AG04450 (cell line): ENCODE measurements at places on chromosomes 5 and 9. TPM values are rescaled to one million over a fixed set of nuclear protein-coding genes. Genes with fewer than 3 reads are reported as not detected.

- DNase-seq: no peak
These were observed 104.4 kb downstream of the ACTL7B start for GRCh38 chr9:108751369-108751768.

- no peak for DNase-seq
These were observed 106.7 kb downstream of the SMIM15 start for GRCh38 chr5:61055434-61056006.

Gene EMB
- polyA plus RNA-seq: 0.83 and 0.89 TPM in 2 replicates

DNA sequence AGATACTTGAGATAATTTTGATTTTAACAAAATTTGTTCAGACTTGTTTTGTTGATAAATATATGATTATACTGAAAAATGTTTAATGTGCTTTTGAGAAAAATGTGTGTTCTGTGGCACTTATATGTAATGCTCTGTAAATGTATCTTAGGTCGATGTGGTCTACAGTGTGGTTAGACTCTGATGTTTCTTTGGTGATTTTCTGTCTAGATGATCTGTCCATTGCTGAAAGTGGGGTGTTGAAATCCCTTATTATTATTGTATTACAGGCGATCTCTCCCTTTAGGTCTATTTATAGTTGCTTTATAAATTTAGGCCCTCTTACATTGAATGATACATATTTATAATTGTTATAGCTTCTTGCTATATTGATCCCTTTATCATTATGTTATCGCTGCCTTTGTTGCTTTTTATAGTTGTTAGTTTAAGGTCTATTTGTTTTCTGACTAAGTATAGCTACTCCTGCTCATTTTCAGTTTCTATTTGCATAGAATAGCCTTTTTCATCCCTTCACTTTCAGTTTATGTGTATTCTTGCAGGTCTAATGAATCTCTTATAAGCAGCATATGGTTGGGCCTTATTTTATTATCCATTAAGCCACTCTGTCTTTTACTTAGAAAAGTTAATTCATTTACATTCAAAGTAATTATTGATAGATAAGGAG, 124.3 kb downstream of the MRPS30 start:
- DNase-seq: no peak

Gene HTR4
- polyA plus RNA-seq: not detected in 2 replicates

Gene HTR1A
- not detected in 2 replicates for polyA plus RNA-seq

Gene RAB24
- polyA plus RNA-seq: 35.4 and 38.8 TPM in 2 replicates

GRCh38 chr9:131335368-131335755, 45.8 kb downstream of the PLPP7 start:
- DNase-seq: no peak

- no peak for DNase-seq
These were observed 6.8 kb upstream of the CEL start for GRCh38 chr9:133054966-133055365.

Gene FOXD4L6
- not detected in 2 replicates for polyA plus RNA-seq

- no peak for DNase-seq
These were observed 37.2 kb downstream of the GPBP1 start for GRCh38 chr5:57211039-57211438.

Gene OMD
- not detected in 2 replicates for polyA plus RNA-seq

DNA sequence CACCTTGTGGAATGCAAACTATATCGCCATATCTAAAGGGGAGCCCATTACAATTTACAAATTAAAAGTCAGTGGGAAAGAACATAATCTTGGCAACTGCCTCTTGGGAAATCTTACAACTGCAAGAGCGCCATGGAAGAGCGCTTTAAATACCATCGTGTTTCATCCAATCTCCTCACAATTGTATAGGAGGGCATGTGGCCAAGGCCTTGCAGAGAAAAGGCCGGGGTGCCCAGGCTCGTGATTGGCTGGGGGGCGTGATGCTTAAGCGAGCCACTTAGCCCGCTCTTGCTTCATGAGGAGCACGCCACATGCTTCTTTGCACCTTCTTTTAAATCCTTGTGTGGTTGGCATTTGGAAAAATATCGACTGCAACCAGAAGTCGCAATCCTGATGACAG, 69.8 kb upstream of the NFIB start:
- DNase-seq: no peak

- DNase-seq: no peak
These were observed 96.0 kb downstream of the LIX1 start for GRCh38 chr5:97046270-97046982.

Gene PDLIM4
- 43.4 and 64.2 TPM in 2 replicates for polyA plus RNA-seq

GRCh38 chr5:99004960-99005359, 76.2 kb upstream of the CHD1 start:
- no peak for DNase-seq

Gene ACOT12
- polyA plus RNA-seq: 0.56 and 0.58 TPM in 2 replicates

- DNase-seq: no peak
These were observed 60.5 kb downstream of the PCSK5 start for GRCh38 chr9:75950998-75951397.

DNA sequence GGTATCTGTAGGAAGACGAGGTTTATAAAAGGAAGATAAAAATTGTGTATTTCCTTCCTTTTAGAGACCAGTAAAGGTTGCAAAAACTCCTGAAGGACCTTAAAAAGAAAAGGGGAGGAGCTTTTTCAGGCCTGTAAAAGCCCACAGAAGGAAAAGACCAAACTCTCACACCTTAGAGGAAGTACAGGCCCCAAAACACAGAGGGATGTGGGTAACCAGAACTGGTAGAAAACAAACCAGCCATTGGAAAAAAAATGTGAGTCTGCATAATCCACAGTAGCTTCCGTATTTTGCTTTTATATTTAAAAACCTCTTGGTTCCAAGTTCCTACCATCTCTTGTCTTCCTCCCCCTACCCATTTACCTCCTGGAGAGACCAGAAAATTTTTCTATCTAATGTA, 8.5 kb downstream of the GIN1 start:
- no peak for DNase-seq

GRCh38 chr5:144281784-144282183, 111.1 kb downstream of the KCTD16 start:
- DNase-seq: no peak

- DNase-seq: no peak
These were observed 40.3 kb downstream of the ADAM19 start for GRCh38 chr5:157535042-157535865.

GRCh38 chr5:96408210-96408777, 24.8 kb downstream of the PCSK1 start:
- DNase-seq: no peak

GRCh38 chr9:107620236-107620635, 130.7 kb upstream of the KLF4 start:
- DNase-seq: no peak

DNA sequence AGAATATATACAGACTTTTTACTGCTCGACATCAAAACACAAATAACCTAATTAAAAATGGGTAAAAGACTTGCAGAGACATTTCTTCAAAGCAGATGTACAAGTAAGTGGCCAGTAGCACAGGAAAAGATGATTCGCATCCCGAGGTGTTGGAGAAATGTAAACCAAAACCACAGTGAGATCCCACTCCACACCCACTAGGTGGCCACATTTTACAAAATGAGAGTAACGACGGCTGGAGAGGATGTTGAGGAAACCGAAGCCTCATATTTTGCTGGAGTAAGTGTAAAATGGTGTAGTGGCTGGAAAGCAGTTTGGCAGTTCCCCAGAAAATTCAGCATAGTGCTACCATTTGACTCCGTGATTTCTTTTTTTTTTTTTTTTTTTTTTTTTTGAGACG, 21.3 kb upstream of the GBGT1 start:
- peak; percentile 15 for DNase-seq

Gene HAVCR2
- polyA plus RNA-seq: not detected in 2 replicates

DNA sequence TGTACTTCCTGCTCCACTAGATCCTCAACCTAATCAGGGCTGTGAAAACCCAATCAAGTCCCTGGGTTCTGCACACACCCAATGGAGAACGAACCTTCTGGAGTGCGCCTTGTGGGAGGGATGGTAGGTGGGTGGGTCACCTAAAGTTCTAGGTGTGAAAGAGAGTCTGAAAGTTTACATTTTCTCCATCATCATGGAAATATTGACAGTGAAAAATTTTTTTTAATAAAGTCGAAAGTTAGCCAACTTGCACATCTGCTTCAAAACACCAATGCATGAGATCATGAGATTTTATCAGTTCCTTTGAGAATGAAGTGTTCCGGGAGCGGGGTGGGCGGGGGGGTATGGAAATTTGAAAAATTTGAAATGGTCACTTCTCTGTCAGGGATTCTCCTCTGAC, 21.7 kb downstream of the TAF11L14 start:
- DNase-seq: no peak

DNA sequence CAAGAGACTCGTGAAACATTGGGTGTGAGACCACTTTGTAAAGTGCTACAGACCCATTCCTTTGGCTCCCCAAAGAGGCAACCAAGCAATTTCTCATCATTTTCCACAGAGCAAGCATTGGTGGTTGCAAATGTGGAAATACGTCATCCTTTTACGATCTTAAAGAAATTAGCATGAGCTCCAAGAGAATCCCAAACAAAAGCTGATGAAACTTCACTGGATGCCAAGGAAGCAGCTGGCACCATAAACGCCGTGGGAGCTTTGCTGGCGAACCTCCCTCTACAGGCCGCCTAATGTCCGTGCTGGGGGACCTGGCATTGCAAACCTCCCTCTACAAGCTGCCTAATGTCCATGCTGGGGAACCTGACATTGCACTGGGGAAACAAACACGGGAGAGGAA, 432.4 kb downstream of the ACTL7B start:
- no peak for DNase-seq

GRCh38 chr9:79694208-79694607, 122.4 kb downstream of the TLE4 start:
- DNase-seq: no peak

Gene ARL14EPL
- 0.05 TPM in 2 replicates for polyA plus RNA-seq

DNA sequence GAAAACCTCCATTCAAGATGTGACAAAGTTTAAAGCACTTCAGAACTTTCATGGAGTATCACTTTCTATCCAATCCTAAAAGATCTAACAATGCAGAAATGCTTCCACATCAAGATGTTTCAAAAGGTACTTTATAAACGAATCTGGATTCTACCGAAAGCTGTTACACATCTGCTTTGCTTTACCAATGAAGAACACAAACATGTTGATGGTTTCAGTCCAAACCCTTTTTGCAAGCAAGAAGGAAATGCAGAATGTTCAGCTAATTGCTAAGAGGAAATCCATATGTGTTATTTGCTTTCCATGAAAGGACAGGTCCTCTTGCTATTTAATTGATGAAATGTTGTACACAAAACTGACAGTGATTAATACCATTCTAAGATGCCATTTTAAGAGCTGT, 419.6 kb downstream of the EFNA5 start:
- no peak for DNase-seq

Gene ENHO
- 0.09 TPM in 1 of 2 replicates, not detected in the other for polyA plus RNA-seq

DNA sequence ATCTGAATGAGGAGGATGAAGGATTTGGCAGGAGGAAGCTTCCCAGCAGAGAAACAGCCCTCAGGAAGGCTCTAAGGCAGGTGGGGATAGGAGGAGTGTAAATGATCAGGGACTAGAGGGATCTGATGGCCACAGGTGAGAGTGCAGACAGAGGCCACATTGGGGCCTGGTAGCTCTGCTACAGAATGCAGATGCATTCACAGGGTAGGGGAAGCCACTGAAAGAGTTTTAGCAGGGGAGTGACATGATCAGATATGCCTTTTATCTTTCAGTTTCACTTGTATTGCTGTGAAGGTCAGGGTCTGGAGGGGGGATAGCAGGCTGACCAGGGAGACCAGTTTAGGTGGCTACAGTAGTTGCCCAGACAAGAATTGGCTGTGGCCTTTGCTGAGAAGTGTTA, 3.0 kb downstream of the TXNDC15 start:
- no peak for DNase-seq

DNA sequence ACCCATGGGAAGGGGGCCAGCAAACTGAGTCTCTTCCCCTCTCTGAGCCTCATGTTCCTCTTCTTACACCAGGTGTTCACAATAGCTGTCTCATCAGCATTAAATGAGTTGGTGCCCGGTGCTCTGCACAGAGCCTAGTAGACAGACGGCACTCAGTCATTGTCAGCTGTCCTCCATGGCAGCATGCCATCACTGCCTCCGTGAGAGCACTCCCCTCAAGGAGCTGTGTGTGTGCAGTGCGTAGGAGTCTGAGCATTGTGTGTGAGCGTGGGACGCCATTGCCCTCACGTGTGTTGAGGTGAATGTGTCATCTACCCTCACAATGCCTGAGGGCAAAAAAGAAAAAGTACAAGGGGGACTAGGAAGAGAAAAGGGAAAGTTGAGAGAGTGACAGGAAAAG, 536.5 kb downstream of the CDK5RAP2 start:
- DNase-seq: no peak

Gene LMAN2
- polyA plus RNA-seq: 150 and 212 TPM in 2 replicates

DNA sequence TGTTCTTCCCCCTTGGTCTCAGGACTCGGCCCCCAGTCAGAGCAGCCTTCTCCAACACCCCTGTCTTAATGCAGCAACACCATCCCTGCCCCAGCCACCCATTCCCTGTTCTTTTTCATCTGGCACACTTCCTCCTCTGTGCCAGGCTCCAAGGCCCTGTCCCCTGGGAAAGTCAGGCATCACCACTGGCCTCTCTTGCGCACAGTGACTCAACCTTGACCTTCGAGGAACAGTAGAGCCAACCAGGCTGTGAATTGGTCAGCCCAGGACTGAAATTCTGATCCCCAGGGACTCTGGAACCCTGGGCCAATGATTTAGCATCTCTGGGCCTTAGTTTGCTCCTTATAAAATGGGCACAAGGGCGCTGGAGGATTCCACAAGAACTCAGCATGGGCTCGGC, 10.5 kb upstream of the RALGDS start:
- no peak for DNase-seq

- no peak for DNase-seq
These were observed 119.9 kb downstream of the ZDHHC21 start for GRCh38 chr9:14573319-14573718.

DNA sequence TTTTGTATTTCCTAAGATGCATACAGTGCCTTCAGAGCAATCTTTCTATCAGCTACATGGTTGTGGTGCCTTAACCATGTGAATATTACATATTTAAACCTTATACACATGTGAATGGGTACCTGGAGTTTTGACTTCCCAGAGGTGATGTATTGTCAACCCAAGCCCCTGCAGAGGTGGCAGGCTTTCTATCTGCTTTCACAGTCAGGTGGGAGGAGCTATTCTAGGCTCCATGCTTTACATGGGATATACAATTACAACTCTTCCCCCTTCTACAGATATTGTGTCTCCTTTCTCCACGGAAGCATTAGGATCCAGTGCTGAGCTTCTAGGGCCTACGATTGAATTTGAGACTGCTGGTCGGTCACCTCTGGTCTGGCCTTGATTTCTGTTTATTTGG, 89.8 kb upstream of the TUT7 start:
- no peak for DNase-seq

DNA sequence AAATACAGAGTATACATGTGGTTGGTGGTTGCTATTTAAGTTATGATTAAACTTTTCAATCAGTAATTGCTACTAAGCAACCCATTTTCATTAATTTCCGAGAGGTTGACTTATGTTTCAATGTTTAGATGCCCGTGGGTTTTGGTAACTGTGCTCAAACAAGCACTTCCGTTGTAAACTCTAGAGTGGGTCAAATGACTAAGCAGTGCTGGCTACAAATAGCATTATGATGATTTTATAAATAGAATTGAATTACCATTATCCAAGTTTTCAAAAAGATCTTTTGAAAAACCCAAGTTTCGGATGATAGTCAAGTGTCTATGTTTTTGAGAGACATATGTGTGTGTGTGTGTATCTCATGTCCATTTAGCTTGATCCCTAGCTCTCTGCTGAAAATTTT, 2369.4 kb upstream of the ACO1 start:
- no peak for DNase-seq

GRCh38 chr5:97478483-97478882, 295.4 kb upstream of the RIOK2 start:
- DNase-seq: no peak
